Stimulated activated CD4-positive, alpha-beta T cell treated with anti-CD3 and anti-CD28 coated beads, Interleukin-4, amount 100 ng/mL, for 4 hours (primary cell): ENCODE measurements at places on chromosomes 12 and 14.

DNA sequence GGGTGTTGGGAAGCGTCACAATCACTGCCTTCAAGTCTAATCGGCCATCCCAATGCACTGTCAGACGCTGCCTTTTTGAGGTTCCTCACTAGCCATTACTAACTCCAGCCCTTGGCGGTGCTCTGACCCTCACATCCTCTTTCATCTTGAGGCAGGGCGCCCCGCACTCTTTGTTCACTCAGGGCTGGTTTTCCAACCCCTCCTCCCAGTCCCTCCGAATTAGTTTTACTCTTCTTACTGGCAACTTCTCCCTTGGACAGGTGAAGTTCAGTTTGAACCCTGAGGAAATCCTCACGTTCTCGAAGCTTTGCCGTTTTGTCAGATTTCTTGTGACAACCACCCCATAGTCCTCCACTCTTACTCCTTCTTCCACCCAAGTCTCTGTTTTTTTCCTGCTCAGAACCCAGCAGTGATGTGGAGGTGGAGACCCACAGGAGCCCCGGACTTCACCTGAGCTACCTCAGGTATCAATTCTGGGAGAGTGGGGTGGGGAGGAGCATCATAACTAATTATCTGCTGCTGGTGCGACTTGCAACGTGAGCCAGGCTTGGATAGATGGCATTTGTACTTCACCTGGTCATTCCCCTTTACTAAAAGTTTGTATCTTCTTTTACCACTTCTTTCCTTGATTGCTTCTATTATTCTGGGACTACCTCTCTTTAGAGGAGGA lies 757 bp downstream of the ZC3H10 start:
- DNase-seq = no peak

DNA sequence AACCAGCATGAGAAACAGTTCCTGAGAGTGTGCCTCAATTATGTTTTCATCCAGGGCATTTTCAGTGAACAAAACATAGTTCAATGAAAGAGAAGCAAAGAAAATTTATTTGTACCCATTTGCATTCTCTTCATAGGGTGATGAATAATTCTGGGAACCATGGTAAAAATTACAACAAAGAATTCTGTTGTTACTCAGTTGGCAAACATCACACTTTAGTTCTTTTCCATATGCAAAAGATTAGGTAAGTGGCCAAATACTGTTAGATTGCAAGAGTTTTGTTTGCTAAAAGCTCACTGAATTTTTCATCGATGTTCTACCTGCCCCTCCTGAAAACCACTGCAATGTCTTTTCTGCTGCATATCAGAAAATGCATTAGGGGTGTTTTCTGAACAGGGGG lies 132.4 kb upstream of the RGS6 start:
- no peak for DNase-seq

GRCh38 chr12:16658699-16659098 lies 52.7 kb upstream of the LMO3 start:
- no peak for DNase-seq

- no peak for DNase-seq
These were observed 42.7 kb downstream of the SSH1 start for GRCh38 chr12:108814462-108815211.

DNA sequence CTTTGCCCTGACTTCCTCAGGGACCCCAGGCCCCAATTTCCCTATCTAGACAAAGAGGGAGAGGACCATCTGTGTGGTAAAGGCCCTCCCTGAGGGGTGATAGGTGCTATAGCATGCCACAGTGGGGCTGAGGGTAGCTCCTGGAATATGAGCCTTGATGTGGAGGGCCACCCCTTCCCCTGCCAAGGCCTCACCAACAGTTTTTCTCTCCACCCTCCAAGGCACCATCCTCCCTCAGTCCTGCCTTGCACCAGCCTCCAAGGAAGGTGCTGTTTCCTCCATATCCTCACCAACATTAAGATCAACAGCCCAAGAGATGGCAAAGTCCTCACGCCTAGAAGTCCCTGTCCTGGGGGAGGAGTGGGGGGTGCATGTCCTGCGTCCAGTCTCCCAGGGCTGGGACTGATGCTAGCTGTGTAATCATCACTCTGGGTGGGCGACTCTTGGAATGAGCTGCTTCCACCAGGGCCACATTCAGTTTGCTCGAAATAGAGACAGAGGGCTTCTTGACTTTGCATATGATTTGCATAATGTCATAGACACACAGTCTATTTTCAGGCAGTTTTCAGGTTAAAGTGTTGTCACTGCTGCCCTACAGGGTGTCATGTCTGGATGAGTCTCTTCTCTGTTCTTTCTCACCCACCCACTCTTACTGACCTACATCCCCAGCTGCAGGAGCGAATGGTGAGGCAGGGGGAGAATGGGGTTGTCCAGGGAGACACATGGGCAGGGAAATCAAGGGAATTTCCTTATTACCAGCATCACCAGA lies 17.4 kb downstream of the ACVRL1 start:
- no peak for DNase-seq

- no peak for DNase-seq
These were observed 4.2 kb upstream of the MLF2 start for GRCh38 chr12:6757028-6757690.

DNA sequence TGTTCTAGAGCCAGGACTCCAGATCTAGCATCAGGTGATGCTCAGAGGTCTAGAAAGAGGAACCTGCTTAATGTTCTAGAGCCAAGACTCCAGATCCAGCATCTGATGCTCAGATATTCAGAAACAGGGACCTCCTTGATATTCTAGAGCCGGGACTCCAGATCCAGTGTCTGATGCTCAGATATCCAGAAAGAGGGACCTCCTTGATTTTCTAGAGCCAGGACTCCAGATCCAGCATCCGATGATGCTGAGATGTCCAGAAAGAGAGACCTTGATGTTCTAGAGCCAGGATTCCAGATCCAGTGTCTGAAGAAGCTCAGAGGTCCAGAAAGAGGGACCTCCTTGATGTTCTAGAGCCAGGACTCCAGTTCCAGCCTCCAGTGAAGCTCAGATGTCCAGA lies 36.9 kb downstream of the MEG3 start:
- DNase-seq = no peak
